ENCODE measurements at places on chromosomes 11 and 22. TPM values are rescaled to one million over a fixed set of nuclear protein-coding genes. Genes with fewer than 3 reads are reported as not detected.
A peak's percentile ranks its signal among the peaks of the same experiment; 100 is the strongest.

The F2 gene
- total RNA-seq, result not detected

The ACTN3 gene
- under 0.01 TPM for total RNA-seq

DNA sequence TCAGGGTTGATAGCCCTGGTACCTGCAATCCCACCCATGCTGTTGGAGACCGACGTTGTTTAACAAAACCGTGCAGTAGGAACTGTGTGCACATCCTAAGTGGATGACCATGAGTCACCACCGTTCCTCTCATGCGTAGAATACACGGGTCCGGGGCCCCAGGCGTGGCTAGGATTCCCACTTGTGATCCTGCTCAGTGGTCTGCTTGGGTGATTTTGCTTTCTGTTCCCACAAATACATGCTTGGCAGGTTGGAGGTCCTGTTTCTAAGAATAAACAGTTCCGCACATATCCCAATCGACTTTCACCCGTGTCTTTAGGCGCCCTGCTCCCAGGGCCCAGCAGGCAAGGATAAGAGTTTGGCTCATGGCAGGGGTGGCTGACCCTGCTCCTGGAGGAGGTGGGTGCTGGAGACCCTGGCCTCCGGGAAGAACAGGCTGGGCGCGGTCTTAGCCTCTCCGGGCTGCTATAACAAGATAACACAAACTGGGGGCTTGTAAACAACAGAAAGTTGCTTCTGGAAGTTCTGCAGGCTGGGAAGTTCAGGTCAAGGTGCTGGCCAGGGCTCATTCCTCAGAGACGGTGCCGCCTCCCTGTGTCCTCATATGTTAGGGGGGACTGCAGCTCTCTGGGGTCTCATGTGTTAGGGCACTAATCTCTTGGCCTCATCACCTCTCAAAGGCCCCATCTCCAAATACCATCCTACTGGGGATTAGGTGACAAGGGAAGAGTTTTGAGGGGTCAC, 1028.3 kb downstream of the BRD1 start:
- DNase-seq, result no peak

DNA sequence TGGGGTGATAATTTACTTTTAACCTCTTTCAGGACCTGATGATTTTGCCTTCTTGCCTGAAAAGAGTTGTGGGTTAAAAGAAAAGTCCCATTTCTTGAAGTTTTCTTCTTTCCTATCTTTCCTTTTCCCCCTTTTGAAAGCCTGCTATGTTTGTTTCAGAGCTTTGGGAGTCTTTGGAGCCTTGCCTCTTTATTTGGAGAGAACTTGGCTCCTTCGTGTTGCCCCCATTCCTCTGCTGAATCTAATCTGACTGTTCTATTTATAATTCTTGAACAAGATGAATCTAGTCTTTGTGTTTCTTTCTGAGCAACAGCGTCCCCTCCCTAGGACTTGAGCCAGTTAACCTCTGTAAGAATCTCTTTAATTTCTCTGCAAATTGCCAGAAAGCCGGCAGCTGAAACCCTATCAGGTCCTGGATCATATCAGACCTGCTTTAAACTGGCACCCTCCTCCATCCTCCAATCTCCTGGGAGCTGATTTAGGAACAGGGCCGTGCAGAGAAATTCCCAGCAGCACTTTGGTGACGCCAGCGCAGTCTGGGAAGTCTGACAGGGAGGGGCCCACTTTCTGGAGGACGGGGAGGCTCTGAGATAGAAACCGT, 289.1 kb upstream of the SORL1-AS1 start:
- DNase-seq, result peak; percentile 52

DNA sequence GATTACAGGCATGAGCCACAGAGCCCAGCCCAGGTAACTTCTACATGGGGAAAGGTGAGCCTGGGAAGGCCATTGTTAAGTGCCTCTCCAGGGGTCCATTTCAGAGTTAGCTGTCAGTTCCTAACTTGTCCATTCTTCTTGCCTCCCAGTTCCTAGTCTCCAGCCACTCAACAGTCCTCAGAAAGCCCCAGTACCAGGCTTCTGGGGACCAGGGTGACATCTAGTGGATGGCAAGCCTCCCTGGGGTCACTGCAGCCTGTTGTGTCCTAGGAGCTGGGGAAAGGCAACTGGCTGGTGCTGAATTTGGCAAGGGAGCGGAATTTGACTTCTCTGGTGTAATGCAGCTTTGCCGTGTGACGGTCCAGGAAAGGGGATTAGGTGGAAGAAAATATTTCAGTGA, 2.1 kb downstream of the LGALS12 start:
- DNase-seq, result no peak

DNA sequence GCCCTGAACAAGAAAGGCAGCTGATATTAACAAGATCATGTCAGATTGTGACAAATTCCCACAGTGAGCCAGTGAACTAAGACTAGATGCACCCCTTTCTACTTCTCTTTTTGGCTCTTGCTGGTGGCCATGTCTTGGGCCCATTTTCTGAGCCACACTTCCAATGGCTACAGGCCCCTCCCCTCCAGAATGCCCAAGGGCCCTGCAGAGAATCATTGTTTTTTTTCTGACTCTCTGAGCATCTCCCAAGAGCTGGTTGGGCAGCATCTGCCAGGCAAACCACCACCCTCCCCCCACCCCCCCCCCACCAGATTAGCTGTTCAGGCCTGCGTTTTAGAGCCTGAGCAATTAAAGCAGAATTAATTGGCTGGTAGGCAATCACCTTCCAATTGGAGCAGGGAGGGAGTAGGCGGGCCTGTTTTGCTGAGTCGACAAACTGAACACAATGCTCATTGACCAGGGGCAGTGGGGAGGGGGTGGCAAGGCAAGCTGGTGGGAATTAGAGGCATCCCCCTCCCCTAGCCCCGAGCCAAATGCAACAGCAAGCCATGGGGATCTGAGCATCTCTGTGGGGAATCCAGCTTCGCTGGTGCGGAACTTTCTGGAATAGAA, 541.4 kb downstream of the MN1 start:
- no peak for DNase-seq

GRCh38 chr11:3073029-3073435, 15.8 kb upstream of the CARS1 start:
- peak; percentile 17 for DNase-seq

- peak; percentile 47 for DNase-seq
Measured at GRCh38 chr11:84855508-84856245, 771.5 kb downstream of the DLG2 start.

DNA sequence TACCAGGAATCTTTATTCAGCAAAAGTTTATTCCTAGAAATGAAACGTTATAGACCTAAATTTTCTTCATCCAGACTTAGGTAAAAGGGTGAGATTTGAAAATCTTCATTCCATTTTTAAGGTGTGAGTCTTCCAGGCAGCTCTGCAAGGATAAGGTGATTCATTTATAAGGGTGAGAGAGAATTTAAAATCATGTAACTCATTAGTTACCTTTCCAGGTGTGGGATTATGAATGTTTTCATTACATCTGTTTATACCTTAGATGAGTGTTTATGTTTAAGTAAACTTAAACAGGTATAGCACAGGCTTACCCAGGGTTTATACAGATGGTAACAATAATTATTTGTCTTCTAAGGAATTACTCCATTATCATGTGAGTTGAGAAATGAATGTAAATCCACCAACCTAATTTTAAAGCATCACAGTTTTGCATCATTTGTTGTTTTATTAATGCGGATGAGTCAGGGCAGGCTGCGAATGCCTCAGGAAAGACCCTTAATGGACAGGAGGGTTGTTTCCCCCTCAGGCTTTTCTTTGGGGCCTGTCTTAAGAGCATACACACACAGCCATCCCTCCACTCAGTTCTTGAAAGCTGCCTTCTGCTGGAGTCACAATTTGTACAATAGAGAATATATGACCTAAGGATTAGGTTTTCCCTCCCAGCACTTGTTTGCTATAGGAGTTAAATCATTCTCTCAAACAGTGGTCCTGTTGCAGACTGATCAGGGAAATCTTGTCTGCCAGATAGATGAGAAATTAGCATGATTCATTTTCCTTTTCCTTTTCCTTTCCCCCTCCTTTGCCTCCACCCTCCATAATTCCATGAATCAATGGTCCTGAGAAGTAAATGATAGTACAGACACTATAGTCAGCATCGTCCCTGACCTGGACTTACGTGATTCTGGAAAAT, 3.0 kb downstream of the PRSS23 start:
- no peak for DNase-seq
